Hepatic stellate cell (primary cell): ENCODE measurements at places on chromosomes 6 and 20.

GRCh38 chr6:81708113-81708699 is 44.3 kb downstream of the TENT5A start:
- DNase-seq = no peak

GRCh38 chr20:48711696-48712464 is 115.9 kb downstream of the PREX1 start:
- no peak for DNase-seq

- DNase-seq = no peak
Observed at GRCh38 chr6:29750709-29751108, 27.5 kb downstream of the HLA-F start.

DNA sequence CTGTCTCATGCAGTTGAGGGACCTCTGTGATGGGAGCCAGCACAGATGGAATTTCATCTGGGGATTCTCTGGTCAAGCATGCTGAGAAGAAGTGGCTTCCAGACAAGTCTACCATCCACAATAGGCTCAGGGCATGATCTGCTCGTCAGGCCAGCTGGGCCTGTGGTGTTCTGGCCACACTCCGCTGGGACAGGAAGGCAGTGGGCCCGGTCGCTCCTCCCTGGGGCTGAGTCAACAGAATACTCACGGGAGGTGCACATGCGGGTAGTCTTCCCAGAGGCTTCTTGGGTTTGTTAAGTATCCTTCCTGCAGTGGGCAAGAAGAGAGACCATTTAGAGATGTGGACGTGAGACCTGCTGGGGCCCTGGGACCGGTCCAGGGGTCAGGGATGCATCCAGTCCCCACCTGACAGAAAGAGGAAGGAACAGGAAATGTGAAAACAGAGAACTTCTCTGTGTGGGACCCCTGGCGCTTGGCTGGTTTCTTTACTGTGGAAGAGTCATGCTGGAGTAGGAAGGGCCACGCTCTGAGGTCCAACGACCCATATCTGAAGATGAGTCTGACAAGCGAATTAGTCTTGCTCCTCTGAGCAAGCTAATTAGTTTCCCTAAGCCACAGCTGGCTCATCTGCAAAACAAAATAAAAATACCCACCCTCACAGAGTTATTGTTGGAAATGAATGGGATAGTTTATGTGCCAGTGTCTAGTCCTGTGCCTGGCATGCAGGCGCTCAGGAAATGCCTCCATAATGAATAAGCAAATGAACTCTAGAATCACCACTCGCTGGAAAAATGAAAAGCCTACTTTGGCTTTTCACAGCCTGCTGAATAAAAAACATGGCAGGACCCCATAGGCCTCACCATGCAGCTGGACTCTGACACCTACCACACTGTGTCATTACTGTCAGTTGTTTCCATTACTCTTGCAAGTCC is 67.3 kb downstream of the TRAM2 start:
- DNase-seq = no peak

- peak; percentile 29 for DNase-seq
Observed at GRCh38 chr20:60262967-60263603, 304.9 kb downstream of the CDH26 start.

DNA sequence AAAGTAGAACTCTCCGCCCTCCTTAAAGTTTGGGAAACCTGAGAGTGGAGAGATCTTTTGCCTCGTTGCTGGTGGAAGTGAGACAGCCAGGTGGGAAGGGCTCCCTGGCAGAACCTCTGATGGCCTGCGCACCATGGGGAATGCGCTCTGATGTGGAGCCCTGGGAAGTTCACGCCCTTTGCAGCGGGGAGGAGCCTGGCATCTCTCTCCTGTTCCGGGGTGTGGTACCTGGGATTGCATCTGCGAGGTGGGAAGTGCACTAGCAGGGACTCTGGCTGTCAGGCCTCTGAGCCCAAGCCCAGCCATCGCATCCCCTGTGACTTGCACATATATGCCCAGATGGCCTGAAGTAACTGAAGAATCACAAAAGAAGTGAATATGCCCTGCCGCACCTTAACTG is 159.8 kb downstream of the AKAP7 start:
- DNase-seq = no peak

DNA sequence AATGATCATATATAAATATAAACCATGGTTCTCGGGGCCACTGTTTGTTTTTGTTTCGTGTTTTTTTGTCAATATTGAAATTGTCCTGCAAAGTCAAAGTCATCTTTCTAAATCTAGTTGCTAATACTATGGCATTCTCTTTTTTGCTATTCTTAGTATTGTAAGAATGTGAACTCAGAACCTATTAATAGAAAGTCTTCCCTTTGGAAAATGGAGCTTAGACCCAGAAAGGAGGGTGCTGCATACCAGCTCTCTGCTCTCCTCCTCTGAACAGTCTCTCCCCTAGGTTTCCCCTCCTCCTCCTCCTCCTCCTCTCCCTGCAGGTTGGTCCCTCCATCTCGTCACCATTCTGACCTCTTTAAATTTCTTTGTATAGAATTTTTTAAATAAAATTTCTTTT is 150.4 kb upstream of the CCN2 start:
- DNase-seq = no peak

DNA sequence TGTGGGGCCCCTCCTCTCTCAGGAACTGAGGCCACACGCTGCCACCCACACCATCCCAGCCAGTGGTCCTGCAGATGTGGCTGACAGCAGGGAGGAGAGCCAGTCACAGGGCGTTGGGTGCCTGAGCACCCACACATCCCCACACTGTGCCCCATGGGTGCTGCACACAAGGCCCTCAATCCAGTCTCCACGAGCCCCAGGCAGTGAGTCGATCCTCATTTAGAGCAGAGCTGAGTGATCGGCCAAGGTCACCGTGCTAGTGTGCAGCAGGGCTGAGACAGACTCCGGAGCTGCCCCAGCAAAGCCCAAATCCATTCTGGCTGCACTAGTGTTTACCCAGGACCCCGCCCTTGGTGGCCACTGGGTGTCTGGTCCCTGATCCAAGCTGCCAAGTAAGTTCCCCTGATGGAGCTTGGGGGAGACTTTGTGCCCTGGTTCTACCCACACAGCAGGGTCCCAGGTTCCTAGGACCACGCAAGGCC is 9.0 kb downstream of the C20orf203 start:
- no peak for DNase-seq
